ENCODE measurements at places on chromosomes 11 and 22.

- DNase-seq, result no peak
These were observed 358.7 kb upstream of the NARS2 start for GRCh38 chr11:78933350-78933749.

DNA sequence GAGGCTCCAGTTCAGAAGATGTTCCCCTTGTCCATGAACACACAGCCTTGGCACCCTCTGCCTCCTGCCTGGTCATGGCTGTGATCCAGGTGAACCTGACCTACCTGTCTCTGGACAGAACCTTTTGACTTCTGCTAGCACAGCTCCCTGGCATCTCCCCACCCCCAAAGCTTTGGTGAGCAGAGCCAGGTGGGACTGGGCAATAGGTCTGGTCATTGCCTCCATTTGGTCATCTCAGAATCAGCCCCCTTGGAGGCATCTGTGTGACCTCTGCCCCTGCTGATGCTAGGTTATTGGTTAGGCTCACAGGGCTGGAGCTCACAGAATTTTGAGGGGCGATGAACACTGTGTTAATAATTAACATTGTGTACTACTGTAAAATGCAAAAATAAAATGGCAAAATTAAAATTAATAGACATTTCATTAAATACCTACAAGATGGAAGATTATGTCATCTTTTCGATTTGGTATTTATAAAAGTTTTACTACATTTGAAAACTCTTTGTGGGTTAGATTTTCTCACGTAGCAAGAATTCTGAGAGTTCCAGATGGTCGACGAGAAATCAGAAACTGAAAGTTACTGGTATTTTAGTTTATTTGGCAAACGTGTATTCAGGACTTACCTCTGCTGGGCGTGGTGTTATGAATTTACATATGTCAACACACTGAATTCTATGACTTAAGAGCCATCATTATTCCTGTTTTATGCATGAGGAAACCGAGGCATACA, 8.3 kb upstream of the KIAA0930 start:
- DNase-seq, result no peak

- DNase-seq, result no peak
These were observed 671.7 kb downstream of the BRD1 start for GRCh38 chr22:49155770-49156580.

DNA sequence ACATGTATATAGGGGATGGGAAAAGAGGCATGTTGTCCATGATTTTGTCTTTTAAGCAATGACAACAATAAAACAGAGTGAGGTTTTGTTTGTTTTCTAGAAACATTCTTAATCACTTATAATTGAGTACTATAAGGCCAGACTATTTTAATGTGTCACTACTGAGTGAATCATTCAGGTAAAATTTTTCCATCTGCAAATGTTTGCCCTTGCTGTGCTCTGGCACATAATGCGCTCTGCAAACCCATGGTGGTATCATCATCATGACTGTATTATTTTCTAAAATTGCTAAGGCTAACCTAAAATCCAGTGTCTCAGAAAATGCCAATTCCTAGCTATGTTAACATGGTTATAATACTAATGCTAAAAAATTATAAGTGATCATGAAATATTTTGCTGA, 261.2 kb downstream of the CADM1 start:
- no peak for DNase-seq

DNA sequence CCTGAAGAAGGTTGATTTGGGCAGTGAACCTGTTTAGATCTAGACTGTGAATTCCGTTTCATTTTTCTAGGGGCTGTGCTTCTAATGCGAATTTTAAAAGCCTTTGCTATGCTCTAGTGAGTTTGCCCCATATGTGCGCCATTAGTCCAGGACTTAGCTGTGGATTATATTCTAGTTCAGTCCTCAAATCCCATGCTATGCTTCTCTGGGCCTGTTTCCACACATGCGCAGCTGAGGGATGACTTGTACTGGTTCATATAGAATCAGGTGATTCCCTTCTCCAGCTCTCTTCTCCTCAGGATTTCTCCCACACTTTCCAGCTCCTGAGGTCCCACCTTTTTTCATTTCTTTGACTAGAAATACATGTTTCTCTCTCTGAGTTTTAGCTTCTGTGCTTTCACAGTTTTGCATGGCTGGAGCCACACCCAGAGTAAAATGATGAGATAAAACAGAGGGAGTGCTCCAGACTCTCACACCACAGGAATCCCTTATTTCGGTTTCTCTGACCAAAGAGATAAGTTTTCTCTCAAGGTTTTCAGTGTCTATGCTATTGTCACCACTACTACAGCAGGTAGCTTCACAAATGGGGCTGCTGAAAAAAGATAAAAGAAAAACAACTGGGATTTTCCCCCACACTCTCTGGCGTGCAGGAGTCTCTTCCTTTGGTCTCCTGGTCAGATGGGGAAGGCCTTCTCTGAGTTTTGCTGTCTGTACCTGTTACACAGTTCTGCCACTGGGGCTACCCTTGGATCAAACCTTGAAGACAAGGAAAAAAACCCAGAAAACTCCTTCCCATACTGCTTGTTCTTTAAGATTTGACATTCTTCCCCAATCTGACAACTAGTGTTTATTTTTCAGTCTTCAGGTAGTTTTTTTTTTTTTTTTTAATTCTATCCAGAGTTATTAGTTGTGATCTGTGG, 96.2 kb upstream of the TEAD1 start:
- DNase-seq, result no peak

- DNase-seq, result no peak
These were observed 9.9 kb upstream of the OR8D2 start for GRCh38 chr11:124329787-124330478.

- no peak for DNase-seq
These were observed 33.9 kb downstream of the SYTL2 start for GRCh38 chr11:85776951-85777602.

- DNase-seq, result peak; percentile 41
These were observed 17.2 kb upstream of the OR5B21 start for GRCh38 chr11:58525037-58525614.

DNA sequence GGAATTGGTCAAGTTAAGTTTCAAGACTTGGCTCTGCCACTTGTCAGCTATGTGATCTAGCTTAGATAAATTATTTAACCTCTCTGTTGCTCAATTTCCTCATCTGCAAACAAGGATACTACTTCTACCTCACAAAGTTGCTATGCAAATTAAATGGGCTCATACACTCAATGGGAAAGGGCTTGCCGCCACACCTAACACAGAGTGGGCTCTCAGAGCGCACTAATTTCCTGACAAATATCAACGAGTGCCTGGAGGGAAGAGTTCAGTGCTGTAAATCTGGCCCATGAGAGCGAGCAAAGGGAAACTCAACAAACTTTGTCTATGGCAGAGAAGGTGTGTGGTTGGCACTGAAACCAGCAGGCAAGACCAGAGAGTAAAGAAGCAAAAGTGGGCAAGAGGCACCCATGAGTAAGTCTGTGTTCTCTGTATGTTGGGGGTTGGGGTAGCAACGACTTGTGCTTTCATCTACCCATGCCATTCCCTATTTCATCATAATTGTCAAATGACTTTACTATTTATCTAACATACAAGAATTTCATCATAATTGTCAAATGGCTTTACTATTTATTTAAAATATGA, 60.7 kb upstream of the PHF21A start:
- no peak for DNase-seq

GRCh38 chr22:19962909-19963806, 21.5 kb upstream of the TXNRD2 start:
- DNase-seq, result no peak

- no peak for DNase-seq
These were observed 793.3 kb upstream of the ARHGAP42 start for GRCh38 chr11:99893811-99894210.

Data from CD4-positive, alpha-beta T cell treated with Interleukin-17A for 4 hours (primary cell).